RWPE2 (cell line): ENCODE measurements at places on chromosomes 13 and 19.

DNA sequence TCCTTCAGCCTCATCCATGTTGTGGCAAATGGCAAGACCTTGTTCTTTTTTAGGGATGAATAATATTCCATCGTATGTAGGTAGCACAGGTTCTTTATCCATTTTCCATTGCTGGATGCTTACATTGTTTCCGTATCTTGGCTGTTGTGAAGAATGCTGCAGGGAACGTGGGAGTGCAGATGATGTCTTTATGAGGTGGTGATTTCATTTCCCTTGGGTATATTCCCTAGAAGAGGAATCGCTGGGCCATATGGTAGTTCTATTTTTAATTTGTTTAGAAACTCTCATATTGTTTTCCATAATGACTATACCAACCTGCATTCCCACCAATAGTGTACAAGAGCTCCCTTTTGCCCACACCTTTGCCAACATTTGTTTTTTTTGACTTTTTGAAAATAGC lies 186.3 kb upstream of the TMTC4 start:
- H3K27me3 ChIP-seq: no peaks in the 10 kb centered on the region
- no peaks in the 10 kb centered on the region for H3K36me3 ChIP-seq
- DNase-seq: no peak
- no peak overlapping the region for H3K27ac ChIP-seq
- no peak overlapping the region for H3K4me3 ChIP-seq

DNA sequence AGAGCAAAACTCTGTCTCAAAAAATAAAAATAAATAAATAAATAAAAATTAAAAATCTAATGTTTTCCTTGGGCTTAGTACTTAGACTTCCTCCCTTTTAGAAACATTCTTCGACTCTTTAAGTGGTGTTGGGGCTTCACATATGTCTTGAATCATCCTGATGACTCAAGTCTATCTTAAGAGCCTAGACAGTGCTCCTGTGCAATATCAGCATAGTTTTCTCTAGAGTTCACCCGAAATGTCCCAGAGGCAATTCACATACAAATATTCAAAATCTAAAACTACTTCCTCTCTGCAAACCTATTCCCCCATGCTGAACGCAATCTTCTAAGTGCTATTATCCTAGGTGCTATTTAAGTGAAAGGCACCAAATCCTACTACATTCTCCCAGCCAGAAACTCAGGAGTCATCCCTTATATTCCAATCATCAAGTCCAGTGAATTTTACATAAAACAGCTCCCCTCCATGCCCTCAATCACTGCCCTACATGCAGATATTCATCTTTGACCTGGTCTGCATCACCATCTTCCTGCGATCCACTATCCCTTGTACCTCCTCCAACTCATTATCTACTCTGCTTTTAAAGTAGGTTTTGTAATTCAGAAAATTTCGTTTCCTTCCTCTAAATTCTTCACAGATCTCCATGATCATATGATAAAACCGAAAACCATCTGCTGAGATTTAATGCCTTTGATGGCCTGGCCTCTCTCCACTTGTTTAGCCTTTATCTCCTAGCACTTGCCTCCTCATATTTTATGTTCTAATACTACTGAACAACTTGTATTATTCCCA lies 102.7 kb downstream of the ELF1 start:
- H3K27me3 ChIP-seq: no peaks in the 10 kb centered on the region
- no peak overlapping the region for H3K27ac ChIP-seq
- no peak for DNase-seq
- no peaks in the 10 kb centered on the region for H3K36me3 ChIP-seq

DNA sequence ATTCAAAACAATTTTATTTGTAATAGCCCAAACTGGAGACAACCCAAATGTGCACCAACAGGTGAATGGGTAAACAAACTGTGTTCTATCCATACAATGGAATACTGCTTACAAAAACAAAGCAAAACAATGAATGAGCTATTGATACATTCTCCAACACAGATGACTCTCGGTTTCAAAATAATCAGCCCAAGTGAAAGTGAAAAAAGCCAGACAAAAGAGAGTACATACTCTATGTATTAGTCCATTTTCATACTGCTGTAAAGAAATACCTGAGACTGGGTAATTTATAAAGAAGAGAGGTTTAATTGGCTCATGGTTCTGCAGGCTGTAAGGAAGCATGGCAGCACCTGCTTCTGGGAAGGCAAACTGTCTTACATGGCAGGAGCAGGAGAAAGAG lies 65.2 kb upstream of the LRCH1 start:
- no peak overlapping the region for H3K4me3 ChIP-seq
- no peaks in the 10 kb centered on the region for H3K36me3 ChIP-seq
- H3K4me1 ChIP-seq: no peaks in the 10 kb centered on the region

DNA sequence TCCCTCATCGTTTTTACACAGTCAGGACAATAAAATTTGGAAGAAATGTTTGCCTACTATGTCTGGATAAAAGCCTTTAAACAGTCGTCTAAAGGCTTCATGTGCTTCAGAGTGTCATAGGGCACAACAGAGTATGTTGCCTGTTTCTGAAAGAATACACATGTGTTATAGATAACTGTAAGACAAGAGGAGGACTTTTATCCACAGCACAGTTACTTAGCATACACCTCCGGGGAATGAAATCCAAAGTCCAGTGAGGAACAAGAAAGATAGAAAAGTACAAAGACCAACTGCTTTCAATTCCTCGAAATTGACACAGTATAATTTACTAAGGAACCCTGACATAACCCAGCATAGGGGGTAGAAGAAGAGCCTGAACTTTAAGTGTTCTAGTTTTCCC lies 835.6 kb downstream of the PCDH17 start:
- no peaks in the 10 kb centered on the region for H3K27me3 ChIP-seq
- no peaks in the 10 kb centered on the region for H3K36me3 ChIP-seq
- no peaks in the 10 kb centered on the region for H3K4me1 ChIP-seq
- DNase-seq: no peak

GRCh38 chr13:98273824-98274742 lies 97.0 kb upstream of the RNF113B start:
- H3K4me1 ChIP-seq: no peaks in the 10 kb centered on the region
- no peak for DNase-seq
- no peaks in the 10 kb centered on the region for H3K36me3 ChIP-seq

- H3K4me3 ChIP-seq: no peak overlapping the region
- peaks cover 28% of the 10 kb centered on the region for H3K36me3 ChIP-seq
- H3K4me1 ChIP-seq: no peaks in the 10 kb centered on the region
These were observed 12.1 kb upstream of the EHD2 start for GRCh38 chr19:47700934-47701716.

DNA sequence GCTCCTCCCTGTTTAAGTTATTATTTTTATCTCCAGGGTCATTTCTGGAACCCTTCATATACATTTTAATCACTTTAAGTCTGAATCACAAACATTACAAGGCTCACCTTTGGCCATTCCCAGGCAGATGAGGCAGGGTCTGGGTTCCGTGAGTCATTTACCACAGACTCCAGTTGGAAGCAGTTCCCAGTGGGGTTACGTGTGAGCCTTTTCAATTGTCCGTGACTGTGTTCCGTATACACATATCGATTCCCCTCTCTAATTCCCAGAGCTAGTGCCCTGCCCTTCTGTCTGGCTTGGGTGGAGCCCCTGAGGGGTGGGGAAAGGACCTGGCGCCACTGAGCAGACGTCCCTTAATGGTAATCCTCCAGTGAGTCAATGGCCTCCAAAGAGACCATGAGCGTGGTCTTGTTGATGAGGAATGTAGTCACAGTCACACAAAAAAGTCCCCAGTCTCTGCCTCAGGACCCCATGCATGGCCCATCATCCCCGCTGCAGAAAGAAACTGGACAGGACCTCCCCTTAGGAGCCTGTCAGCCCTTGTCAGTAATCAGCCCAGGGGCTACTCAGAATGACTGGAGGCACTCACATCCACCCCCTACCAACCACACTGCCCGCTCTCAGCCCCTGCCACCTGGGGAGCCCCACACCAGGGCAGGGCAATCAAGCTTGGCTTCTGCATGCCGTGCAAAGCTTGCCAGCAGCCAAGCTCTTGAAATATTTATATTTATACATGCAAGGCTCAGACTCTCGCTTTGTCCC lies 144.4 kb downstream of the ZIC5 start:
- no peak for DNase-seq

- H3K27me3 ChIP-seq: no peaks in the 10 kb centered on the region
- no peaks in the 10 kb centered on the region for H3K4me1 ChIP-seq
- no peak overlapping the region for H3K27ac ChIP-seq
- H3K4me3 ChIP-seq: no peak overlapping the region
- no peak for DNase-seq
- no peaks in the 10 kb centered on the region; the same call in 1 of the 2 replicates for H3K36me3 ChIP-seq
These were observed 20.6 kb downstream of the PPP1R37 start for GRCh38 chr19:45113628-45114027.

- H3K4me3 ChIP-seq: no peak overlapping the region
- no peak overlapping the region for H3K27ac ChIP-seq
- H3K27me3 ChIP-seq: peaks cover 3% of the 10 kb centered on the region
- H3K36me3 ChIP-seq: no peaks in the 10 kb centered on the region
- no peaks in the 10 kb centered on the region for H3K4me1 ChIP-seq
These were observed 267.1 kb upstream of the TMTC4 start for GRCh38 chr13:100941377-100942368.

GRCh38 chr19:19485161-19485997 lies 30.0 kb downstream of the TSSK6 start:
- DNase-seq: no peak
- no peak overlapping the region for H3K4me3 ChIP-seq
- H3K27ac ChIP-seq: peak overlapping the region; percentile 86
- H3K36me3 ChIP-seq: no peaks in the 10 kb centered on the region; the same call in 1 of the 2 replicates

- peaks cover 12% of the 10 kb centered on the region for H3K4me1 ChIP-seq
- no peaks in the 10 kb centered on the region for H3K27me3 ChIP-seq
- peak; percentile 88 for DNase-seq
- H3K36me3 ChIP-seq: no peaks in the 10 kb centered on the region
- peak overlapping the region; percentile 73 for H3K27ac ChIP-seq
These were observed 989 bp upstream of the SSC5D start for GRCh38 chr19:55486971-55487923.

GRCh38 chr13:66994097-66994496 lies 236.0 kb downstream of the PCDH9 start:
- no peak overlapping the region for H3K4me3 ChIP-seq
- H3K36me3 ChIP-seq: no peaks in the 10 kb centered on the region
- H3K4me1 ChIP-seq: no peaks in the 10 kb centered on the region
- no peak overlapping the region for H3K27ac ChIP-seq

- H3K36me3 ChIP-seq: no peaks in the 10 kb centered on the region
- no peaks in the 10 kb centered on the region for H3K27me3 ChIP-seq
- H3K4me3 ChIP-seq: no peak overlapping the region
- DNase-seq: no peak
These were observed 223.2 kb downstream of the FGF9 start for GRCh38 chr13:21894091-21894490.

- no peaks in the 10 kb centered on the region for H3K4me1 ChIP-seq
- DNase-seq: no peak
- no peaks in the 10 kb centered on the region for H3K27me3 ChIP-seq
These were observed 12.1 kb downstream of the IGFL1 start for GRCh38 chr19:46241626-46242025.

GRCh38 chr13:52158629-52159158 lies 703 bp downstream of the NEK3 start:
- H3K36me3 ChIP-seq: peaks cover 2% of the 10 kb centered on the region; the same call in 1 of the 2 replicates
- no peaks in the 10 kb centered on the region for H3K27me3 ChIP-seq
- no peak for DNase-seq
- H3K27ac ChIP-seq: peak overlapping the region; percentile 34
- H3K4me1 ChIP-seq: peaks cover 10% of the 10 kb centered on the region

DNA sequence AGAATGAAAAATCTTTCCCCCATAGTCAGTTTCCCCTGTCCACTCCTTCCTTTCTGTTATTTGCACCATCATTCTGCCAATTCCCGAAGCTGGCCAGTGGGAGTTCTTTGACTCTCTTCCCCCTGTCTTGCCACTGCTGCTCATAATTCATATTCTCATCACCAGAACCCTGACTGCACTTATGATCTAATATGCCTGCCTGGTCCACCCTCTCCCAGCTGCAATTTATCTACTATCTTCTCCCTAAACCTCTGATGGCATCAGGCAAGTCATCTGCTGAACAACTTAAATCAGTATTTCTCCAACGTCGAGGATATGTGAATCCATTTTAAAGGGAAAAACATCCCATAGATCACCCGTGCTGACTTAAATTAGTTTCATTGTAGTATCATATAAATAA lies 458.0 kb upstream of the GPC6 start:
- DNase-seq: no peak
- H3K27ac ChIP-seq: no peak overlapping the region
- H3K27me3 ChIP-seq: no peaks in the 10 kb centered on the region
- H3K4me1 ChIP-seq: no peaks in the 10 kb centered on the region

DNA sequence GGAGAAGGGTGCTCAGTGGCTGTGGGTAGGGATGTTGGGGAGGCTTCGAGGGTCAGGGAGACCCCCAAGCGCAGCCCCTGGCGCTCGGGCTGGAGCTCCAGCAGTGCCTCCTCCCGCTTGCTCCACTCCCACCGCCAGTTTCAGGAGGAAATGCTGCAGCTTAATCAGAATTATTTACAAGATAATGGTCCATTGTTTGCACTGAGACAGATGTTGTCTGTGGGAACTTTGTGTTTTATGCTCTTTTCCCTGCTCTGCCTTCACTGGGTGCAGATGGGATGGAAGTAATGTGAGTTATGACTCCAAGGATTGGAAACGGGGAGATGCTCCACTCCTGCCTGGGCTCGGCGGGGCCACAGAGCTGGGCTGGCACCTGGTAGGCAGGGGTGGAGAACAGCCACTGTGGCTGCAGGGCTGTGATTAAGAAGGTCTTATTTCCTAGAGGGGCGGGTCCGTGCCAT lies 192.4 kb downstream of the ZNF536 start:
- no peaks in the 10 kb centered on the region for H3K27me3 ChIP-seq
- no peak for DNase-seq
- H3K36me3 ChIP-seq: no peaks in the 10 kb centered on the region
- H3K4me3 ChIP-seq: no peak overlapping the region
- no peak overlapping the region for H3K27ac ChIP-seq

DNA sequence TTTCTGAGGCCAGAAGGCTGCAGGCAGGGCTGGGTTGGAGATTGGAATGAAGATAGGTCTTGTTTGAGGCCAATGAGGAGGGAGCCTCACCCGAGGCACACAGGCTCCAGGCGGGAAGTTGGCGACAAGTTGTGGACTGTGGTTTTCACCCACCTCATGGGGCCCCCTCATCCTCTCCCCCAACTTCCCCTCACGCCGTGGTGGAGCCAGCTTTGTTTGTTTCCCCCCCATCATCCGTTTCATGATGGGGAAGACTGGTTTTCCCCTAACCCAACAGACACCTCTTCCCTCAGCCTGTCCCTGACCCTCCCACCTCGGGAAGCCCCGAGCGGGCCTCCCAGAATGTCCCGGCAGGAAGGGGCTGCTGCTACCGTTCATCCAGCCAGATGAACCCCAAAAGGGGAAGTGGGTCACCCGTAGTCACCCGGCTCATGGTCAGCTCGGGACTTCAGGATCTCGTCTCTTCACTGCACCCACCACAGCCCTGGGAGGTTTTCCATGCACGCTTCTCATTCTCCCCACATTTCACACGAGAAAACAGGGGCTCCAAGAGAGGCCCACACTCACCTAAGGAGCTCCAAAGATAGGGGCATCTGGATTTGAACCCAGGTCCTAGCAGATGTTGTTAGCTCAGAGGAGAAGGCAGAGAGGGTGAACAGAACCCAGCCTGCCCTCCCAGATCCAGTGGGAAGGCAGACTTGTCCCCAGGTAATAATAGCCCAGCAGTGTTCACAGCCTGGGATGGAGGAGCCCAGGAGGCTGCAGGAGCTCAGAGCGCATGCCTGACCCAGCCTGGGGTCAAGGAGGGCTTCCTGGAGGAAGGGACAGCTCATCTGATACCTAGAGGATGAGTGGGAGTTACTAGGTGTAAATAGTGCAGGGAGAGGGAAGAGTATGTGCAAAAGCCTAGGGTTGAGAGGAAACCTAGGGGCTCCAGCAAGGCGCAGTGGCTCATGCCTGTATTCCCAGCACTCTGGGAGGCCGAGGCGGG lies 23.5 kb downstream of the CEACAM16 start:
- peaks cover 16% of the 10 kb centered on the region for H3K4me1 ChIP-seq
- no peak overlapping the region for H3K27ac ChIP-seq
- DNase-seq: no peak
